Occipital lobe (tissue), 3 donors: ENCODE measurements at places on chromosomes 7 and 10. TPM values are rescaled to one million over a fixed set of nuclear protein-coding genes. Genes with fewer than 3 reads are reported as not detected.

DNA sequence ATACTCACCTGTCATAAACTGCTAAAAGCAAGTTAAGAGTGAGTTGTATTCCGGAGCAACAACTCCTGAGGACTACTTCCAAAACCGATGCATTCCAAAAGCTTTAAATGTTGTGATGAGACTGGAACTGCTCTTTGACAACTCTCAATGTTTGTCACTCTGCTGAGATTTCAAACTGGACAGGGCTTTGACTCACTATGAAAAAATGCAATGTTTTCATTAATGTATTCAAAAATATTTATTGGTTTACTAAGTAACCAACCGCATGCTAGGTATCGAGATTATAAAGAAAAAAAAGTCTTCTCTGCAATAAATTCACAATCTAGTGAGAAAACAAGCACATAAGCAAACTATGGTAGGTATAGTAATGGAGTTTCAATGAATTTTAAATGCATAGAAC, 107.9 kb upstream of the GNAI1 start:
- no peak for DNase-seq

- no peak for DNase-seq
Observed at GRCh38 chr7:288671-289101, 1.3 kb upstream of the FOXL3 start.

DNA sequence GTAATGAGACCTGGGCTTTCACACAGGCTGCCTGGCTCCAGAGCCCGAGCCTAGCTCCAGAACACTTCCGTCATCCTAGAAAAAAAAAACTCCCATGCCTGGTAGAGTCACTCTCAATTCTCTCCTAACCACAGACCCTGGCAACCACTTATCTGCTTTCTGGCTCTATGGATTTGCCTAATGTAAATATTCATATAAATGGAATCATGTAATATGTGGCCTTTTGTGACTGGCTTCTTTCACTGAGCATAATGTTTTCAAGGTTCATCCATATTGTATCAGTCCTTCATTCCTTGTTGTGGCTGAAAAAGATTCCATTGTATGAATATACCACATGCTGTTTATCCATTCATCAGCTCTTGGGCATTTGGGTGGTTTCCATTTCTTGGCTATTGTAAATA, 167.7 kb upstream of the MKLN1 start:
- DNase-seq: no peak

The TOMM7 gene
- total RNA-seq: 194 TPM

The HDAC9 gene
- total RNA-seq: 175 TPM

GRCh38 chr10:9291081-9291480, 1236.6 kb downstream of the GATA3 start:
- no peak for DNase-seq

The CHST12 gene
- 1.9 TPM for total RNA-seq

- DNase-seq: peak; percentile 28
Observed at GRCh38 chr10:77637532-77638320, at the start of gene KCNMA1. KCNMA1 (minus strand) TSS chr10:77637808.

DNA sequence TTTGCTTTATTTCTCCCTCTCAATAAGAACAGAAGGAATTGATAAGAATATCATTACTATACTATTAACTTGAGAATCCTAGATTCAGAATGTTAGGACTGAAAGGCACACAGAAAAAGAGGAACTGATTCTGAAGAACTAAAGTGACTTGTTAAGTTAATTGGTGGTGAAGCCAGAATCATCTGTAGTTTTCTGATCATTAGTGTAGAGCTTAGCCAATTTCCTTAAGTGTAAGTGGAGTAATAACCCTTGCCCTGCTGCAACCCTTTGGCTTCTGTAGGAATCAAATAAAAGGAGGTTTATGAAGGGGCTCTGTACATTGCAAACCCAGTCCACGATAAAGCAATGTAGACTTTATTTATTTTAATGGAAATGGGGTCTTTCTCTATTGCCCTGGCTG, 1186.0 kb downstream of the SORCS3 start:
- no peak for DNase-seq

DNA sequence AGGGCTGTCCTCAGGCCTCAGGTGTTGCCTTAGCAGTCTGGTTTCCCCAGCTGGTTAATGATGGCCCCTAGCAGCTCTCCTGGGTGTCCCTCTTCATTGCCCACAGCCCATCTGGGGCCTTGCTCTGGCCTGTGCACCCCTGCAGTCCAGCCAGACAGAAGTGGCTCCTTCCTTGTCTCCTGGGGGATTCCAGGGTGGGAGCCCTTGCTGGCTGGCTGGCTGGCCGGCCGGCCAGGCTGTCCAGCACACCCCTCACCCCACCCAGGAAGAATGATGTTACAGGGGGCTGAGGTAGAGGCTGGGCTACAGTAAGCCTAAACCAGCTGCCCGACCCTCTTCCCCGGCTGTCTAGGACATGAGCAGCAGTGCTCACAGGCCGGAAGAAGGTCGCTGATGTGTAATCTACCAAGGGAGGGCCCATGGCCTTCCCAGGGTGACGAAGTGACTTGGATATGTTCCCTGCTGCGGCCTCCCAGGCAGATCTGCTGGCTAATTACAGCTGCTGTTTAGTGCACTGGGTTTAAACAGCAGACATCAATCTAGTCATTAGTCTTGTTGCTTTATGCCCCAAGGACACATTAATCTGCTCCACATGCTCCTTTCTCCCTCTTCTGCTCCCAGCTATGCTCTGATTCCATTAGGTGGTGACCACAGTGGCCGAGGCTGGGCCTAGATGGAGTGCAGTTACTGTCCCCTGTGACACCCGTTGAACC, 53.8 kb upstream of the LRRC4 start:
- DNase-seq: no peak

The PAPOLB gene
- total RNA-seq: 0.94 TPM

DNA sequence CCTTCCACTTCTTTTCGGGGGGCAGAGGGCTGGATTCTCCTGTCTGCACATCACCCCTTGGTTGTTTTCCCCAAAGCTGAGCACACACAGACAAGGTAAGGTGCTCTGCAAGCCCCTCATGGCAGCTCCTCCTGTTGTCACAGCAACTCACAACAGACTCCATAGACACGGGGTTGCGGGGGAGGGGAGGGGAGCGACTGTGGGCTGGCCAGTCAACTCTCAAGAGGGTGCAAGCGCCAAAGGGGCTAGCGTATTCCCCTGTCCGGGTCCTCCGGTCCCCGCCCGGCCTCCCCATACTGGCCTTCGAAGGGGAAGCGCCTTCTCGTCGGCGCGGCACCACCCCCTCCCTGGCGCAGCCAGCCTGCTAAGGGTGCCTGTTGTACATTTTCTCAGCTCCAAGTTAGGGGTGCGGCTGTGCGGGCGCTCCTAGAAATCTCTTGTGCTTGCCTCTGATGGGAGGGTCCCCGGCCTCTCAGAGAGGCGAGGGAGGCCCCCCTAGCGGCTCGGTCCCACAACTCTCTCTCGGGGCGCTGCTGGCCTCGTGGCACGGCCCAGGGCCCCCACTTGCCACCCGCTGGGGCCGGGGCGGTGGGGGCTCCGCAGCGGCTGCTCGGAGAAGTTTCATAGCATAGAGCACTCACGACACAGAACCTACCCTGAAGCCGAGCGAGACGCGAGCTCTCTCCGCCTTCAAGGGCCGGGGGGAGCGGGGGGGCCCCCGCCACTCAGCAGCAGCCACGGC, 498 bp downstream of the RHOBTB1 start:
- DNase-seq: peak; percentile 79

- DNase-seq: no peak
Observed at GRCh38 chr7:98997846-98998245, 119.5 kb downstream of the TRRAP start.

DNA sequence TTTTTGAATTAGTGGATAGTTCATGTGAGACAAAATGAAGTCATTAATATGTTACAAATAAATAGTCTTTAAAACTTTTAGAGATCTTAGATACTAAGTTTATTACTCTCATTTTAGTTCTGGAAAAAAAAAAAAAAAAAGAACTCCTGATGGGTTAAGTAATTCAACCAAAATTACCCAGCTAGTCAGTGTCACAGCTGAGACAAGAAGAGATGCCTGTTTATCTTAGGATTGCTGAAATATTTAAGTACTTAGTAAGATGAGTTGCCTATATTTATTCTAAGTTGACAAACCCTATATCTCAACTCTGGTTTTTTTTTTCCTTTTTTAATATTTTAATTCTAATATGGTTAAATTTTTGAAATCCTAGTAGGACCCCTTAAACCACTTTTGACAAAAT, 781.0 kb upstream of the LRRN3 start:
- no peak for DNase-seq

DNA sequence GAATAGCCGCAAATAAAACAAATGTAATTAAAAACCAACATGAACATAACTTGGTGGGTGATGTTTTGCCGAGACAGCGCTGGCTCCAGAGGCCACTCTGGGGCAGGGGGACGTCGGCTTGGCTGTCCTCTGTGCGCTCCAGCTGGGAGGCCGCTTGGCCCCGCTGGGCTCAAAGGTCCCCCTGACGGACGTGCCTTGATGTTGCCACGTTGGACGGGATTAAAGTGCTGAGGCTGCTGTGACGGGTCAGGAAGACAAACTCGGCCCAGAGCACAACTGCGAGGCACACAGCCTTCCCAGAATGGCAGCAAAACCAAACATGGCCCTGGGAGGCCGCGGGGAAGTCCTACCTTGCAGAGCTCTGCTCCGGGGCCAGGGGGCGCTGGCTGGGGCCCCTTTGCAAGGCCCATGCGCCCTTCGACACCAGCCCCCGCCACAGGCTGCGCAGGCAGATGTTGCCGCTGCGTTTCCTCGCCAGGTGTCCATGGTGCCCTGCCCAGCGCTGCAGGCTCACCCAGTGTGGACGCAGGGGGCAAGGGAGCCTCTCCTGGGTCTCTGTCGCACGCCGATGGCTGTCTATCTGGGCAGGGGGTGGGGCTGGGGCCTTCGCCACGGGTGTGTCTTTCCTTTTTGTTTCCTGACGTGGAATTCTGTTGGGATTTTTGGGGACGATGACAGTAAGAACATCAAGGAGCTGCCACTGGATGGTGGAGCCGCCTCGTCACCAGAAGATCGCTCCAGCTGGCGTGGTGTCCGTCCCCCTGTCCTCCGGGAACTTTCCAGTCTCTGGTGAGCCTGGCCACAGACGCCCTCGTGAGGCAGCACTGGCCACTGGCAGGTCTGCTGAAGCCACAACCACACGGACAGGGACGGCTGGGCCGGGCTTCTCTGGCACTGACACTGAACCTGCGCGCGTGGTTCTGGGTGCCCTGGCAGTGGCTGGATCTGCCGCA, 99.6 kb upstream of the DIP2C start:
- DNase-seq: no peak

DNA sequence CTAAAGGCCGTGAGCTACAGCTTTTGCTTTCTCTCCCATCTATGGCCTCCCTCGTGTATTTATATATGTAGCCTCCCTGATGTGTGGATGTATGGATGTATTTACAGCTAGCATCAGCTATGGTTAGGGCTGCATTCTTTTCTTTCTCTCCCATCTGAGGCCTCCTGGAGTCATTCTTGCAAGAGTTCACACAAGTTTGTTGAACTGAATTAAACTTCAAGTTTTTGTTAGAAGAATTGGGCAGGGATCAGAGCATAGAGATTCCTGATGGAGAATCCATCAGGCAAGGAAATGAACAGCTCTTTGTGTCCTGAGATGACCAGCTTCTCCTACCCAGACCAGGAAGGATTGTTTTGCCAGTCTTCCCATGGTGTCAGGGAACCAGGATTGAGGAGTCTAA, 60.3 kb downstream of the AHCYL2 start:
- DNase-seq: no peak

GRCh38 chr7:131424219-131424822, 96.6 kb downstream of the MKLN1 start:
- DNase-seq: no peak

GRCh38 chr10:97321804-97322190, 2.7 kb downstream of the FRAT1 start:
- DNase-seq: no peak

- no peak for DNase-seq
Observed at GRCh38 chr7:19235680-19236079, 90.5 kb upstream of the FERD3L start.

GRCh38 chr10:72026278-72027111, 61.9 kb downstream of the SPOCK2 start:
- no peak for DNase-seq
